NCI-H1436 (cell line): ENCODE measurements at places on chromosomes 12 and 14.

- DNase-seq = no peak
These were observed 1.5 kb downstream of the HIF1A start for GRCh38 chr14:61696753-61697318.

DNA sequence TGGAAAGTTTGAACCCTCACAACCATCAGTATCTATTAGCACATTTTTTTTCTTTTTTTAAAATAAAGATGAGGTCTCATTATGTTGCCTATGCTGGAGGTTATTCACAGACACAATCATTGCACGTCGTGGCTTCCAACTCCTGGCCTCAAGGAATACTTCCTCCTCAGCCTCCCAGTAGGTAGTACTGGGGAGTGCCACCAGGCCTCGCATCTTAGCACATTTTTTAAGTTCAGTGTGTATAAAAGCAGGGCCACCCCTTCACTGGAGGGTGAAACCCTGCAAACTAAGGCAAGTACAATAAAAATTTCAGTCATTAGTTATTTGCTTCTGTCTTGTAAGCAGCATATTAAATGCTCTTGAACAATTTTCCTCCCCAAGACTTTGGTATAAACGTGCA is 114.2 kb upstream of the SINHCAF start:
- no peak for DNase-seq

GRCh38 chr14:72492196-72492595 is 401.7 kb downstream of the DPF3 start:
- DNase-seq = no peak

- no peak for DNase-seq
These were observed 1.8 kb downstream of the TRAF3 start for GRCh38 chr14:102779084-102779462.

DNA sequence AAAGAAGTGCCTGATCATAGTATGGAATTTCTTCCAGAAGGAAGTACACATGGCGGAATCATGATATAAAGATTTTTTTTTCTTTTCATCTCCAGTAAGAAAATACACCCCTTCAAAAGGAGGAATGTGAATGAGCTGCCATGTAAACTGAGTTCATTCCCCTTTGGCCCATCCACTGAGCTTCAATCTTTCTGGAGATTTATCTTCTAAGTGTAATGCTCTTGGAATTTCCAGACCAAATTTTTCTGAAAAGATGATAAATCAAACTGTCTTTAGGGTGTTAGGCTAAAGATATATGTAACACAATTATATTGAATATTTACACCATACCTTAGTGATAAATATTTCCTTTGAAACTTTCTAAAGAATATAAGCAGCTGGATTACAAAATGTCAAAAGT is 5.2 kb downstream of the DCN start:
- no peak for DNase-seq

- no peak for DNase-seq
These were observed 430.3 kb upstream of the PDE3A start for GRCh38 chr12:19938031-19938430.

- DNase-seq = no peak
These were observed 64.8 kb upstream of the PSMC1 start for GRCh38 chr14:90191585-90191984.

DNA sequence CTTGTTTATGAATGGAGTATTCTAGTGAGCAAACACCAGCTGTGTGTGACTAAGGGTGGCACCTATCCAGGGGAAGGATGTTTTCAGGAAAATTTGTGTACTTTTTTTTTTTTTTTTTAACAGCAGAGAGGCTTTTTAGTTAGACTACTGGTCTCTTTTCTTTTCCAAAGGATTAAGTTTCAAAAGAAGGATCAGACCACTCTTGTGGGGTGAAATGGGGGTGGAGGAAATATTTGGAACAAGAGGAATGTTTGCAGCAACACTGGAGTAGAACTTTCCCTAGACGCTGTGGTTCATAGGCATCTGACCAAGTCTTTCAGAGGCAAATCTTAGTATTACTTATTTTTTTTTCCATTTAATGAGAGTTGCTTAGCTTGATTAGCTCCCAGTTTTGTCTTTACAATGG is 21.1 kb downstream of the NUBPL start:
- no peak for DNase-seq

GRCh38 chr14:54087376-54087775 is 130.8 kb upstream of the BMP4 start:
- DNase-seq = no peak

DNA sequence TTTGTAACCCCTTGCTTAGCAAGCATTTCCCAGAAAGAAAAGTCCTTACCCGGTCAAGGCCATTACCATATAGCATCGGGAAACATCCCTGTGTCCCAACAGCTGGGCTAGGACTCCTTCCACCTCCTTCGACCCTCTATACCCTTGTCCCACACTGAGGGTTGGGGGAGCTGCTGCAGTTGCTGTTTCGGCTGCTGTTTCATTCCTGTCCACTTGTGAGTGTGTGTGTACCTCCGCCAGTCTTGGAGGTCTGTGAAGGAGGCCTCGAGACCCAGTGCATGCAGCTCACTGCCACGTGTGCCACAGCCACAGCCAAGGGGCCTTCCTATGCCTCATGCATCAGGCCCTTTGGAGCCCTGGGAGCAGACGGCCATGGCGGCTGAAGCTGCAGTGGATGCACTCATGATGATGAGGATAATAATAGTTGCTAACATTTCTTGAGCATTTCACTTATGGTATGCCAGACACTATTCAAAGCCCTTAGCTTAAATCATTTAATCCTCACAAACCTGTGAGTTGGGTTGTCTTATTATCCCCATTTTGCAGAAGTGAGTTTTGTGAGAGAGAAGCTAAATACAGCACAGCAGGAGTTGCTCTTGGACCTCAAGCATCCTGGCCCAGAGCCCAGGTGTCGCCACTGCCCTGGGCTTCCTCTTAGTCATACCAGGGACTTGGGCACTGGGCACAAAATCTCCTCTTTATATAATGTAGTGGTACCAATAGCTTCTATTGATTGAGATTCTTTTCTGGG is 156.5 kb downstream of the PRKCH start:
- no peak for DNase-seq

- DNase-seq = no peak
These were observed 10.1 kb downstream of the PTGDR start for GRCh38 chr14:52277552-52277951.

DNA sequence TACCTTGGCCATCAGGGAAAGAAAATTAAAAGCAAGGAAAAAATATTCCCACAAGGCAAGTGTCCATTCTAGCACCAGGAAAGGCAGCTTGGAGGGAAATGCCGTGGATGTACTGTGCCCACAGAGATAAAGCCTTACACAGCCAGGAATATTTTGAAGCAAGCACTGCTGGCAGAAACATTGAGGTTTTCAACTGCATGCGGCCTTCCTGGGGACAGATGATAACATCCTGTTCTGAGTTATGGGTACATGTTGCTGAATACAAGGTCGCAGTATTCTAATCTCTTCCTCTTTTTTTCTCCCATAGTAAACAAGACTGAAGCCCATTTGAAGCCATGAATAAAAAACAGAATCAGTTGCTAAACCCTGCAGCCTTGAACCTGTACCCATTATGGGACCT is 197.1 kb downstream of the BTG1 start:
- DNase-seq = no peak

GRCh38 chr12:153080-153746 is 60.7 kb downstream of the SLC6A12 start:
- DNase-seq = peak; percentile 84

DNA sequence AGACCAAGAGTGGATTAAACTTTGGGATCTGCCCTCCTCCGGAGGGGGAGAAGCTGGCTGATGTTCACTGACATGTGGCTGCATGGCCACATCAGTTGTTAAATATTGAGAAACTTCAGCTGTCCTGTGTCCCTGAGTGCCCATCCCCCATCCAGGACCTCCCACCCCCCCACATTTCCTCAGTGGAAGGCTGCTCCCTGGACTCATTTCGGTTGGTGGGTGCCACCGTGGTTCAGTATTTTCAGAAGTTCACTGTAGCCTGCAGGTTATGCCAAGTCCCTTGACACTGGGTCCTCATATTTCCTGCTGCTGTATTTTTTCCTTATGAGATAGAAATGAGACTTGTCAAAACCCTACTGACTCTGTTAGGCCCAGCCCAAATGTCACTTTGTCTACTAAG is 302.4 kb downstream of the CACNA1C start:
- DNase-seq = no peak

- no peak for DNase-seq
These were observed 939.5 kb downstream of the SLC16A7 start for GRCh38 chr12:60535363-60535762.

DNA sequence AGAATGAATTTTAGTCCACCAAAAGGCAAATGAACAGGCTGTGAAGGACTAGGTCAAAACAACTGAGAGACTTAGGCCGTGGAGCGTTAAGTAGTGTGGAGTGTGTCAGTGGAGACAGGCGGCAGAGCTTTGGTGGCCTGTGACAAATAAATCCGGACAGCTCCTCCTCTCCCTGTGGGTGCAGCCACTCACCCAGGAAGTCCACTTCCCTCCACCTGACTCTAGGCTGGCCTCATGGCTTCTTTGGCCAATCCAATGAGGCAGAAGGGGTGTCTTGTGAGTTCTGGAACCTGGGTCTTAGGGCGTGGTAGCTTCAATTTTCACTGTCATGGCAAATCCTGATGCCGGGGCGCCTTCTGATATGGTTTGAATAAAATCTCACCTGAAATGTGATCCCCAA is 180.9 kb upstream of the C14orf180 start:
- no peak for DNase-seq

- no peak for DNase-seq
These were observed 219.5 kb upstream of the TMEM132C start for GRCh38 chr12:128047266-128048060.

DNA sequence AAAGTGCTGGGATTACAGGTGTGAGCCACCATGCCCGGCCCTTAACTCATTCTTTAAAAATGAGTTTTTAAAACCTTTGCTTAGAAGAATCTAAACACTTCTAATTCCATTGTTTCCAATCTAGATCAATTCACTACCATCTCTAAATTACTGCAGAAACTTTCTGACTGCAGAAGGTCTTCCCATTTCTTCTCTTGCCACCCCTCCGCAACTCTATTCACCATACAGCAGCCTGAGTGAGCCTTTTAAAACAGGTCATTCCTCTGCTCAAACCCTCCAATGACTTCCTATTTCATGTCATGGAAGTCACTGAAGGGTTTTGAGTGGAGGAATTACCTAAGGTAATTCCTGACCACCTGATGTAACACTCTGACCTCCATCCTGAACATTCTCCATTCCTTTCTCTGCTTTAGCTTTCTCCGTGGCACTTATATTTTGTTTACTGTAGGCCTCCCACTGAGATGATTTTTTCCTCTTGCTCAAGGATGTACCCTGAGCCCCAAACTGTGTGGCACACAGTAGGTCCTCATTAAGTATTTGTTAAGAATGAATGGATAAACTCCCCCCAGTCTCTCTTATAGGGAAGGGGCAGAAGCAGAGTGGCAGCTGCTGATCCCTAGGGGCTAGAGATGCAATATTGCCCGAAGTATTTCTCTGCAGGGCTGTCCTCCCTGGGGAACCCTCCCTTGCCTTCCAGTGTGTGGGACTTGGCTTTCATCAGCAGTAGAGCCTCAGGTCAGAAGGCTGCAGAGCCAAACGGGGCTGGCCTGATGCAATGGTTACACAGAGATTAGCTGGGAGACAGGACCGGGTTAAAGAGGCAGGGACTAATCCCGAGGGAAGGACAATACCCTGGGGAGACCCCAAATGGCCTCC is 1.2 kb downstream of the DDIT3 start:
- peak; percentile 54 for DNase-seq

DNA sequence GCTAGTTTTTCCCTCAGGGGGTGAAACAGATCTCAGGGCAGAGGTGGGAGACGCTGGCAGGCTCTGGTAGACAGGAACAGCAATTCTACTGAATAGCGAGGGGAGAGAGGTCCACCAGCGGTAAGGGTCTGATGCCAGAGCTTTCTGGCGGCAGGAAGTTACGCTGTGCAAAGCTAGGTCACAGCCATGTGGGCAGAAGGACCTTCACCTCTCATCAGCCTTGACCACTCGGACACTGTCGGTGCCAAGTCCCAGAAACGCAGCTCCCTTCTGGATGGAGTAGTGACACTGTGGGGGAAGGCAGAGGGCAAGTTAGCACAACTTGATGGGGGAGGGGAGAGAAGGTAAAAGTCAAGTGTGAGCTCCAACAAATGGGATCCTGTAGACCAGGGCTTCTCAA is 10.3 kb upstream of the ZNF740 start:
- DNase-seq = no peak

- DNase-seq = no peak
These were observed 53.3 kb downstream of the IRAK3 start for GRCh38 chr12:66242311-66242710.

- DNase-seq = peak; percentile 28
These were observed 26.8 kb upstream of the DAAM1 start for GRCh38 chr14:59161561-59162175.

DNA sequence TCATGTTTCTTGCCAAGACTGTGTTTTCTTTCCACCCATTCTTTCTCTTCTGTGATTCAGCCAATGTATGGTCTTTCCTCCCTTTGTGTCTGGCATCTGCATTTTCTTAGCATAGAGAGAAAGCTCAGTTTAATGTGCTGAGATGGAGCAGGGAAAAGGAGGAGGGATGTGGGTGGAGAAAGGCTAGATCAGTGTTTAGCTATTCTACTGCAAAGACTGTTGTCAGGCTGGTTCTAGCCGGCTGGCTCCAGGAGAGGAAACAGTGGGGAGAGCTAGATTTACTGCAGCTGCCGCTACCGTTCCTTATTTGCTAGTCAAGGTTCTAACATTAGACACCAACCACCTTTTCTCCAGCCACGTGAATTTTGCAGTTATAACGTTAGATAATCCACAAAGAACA is 5.2 kb upstream of the RIMKLB start:
- DNase-seq = peak; percentile 42

- no peak for DNase-seq
These were observed 426.2 kb downstream of the ZFP36L1 start for GRCh38 chr14:68366656-68367055.

DNA sequence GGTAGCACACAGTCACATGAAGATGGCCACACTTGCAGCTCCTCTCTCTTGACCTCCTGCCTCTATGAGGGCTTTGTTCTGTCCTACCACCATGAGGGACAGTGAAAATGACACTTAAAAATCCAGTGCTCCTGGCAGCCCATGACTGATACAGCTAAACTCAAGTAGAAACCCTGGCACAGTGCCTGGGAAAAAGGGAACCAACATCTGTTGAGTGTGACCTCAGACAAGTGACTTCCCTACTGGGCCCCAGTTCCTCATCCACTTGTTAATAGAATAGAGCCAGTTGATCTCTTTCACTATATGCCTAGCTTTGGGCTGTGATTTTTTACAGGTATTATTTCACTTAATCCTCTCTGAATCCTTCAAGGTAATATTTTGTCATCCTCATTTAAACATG is 4.8 kb downstream of the GUCY2C start:
- no peak for DNase-seq
